ENCODE measurements at places on chromosomes 1 and 21.
A peak's percentile ranks its signal among the peaks of the same experiment; 100 is the strongest.

DNA sequence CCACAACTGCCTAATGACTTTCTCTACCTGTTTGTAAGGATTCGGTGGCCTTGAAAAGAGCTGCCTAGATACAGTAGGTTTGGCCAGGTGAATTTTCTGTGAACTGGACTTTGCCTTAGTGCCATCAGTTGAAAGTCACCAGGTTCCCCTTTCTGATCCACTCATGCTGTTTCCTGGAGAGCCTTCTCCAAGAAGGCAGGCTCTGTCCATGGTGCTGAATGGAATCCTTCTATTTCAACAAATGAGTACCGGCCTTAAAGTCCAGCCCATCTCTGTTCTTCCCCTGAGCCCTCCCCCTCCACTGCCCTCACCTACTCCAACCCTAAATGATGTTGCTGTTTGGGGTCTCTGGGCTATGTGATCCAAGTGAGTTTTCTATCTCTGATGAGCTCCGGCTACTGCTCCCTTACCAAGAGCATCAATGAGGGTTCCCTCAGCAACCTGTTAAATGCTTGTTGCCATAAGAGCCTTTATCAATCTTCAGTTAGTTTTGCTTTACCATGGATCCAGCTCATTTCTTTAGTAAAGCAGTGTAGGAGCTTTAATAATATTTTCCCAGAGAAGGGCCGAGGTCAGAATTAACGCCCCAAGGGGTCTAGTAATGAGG lies 500.4 kb downstream of the PTPRU start:
- DNase-seq: no peak

GRCh38 chr21:34946916-34947534 lies 102.1 kb downstream of the RUNX1 start:
- DNase-seq: no peak

- DNase-seq: no peak
Measured at GRCh38 chr1:178434899-178435435, 61.8 kb downstream of the CLEC20A start.

GRCh38 chr1:205582471-205583291 lies 49.1 kb downstream of the ELK4 start:
- no peak for DNase-seq

- DNase-seq: no peak
Measured at GRCh38 chr1:6594977-6595740, 7.5 kb downstream of the KLHL21 start.

DNA sequence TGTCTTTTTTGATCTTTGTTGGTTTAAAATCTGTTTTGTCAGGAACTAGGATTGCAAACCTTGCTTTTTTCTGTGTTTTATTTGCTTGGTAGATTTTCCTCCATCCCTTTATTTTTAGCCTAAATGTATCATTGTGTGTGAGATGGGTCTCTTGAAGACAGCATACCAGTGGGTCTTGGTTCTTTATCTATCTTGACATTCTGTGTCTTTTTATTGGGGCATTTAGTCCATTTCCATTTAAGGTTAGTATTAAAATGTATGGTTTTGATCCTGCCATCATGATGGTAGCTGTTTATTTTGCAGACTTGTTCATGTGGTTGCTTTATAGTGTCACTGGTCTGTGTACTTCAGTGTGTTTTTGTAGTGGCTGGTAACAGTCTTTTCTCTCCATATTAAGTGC lies 14.1 kb downstream of the ZNF678 start:
- DNase-seq: no peak

DNA sequence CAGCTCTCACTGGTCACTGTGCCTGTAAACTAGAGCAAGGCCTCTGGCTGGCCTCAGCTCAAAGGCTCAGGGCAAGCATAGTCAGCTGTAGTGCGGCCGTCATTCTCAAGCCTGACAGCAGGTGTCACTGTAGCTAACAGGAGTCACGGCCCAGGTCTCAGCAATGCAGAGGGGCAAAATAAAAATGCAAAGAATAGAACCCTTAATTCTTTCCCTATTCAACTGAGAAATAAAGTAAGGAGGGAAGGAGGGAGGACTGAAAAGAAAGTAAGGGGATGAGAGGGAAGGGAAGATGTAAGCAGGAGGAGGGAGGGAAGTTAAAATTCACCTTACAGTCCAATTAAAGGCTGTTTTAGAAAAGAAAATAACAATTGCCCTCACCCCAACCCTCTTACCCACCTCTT lies 106.1 kb downstream of the KIAA0319L start:
- peak; percentile 80 for DNase-seq

- no peak for DNase-seq
Measured at GRCh38 chr1:48844187-48844586, 67.5 kb upstream of the BEND5 start.
